ENCODE measurements at places on chromosomes 2 and 18. TPM values are rescaled to one million over a fixed set of nuclear protein-coding genes. Genes with fewer than 3 reads are reported as not detected.

DNA sequence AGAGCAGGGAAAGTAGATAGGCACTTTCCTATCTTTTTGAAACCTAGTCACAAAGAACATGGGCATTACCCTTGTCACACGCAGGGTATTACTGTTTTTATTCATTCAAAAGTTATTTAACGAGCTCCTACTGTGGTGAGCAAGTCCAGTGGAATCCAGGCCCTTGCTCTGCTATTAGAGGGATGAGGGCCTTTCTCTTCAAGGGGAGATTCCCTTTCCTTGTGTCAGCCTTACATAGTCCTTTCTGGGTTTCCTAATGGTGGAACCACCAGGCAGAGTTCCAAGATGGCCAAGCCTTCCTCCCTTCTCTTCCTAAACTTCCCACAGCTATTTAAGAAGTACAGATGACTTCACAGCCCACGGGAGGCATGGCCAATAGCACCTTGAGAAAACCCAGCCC, 64.6 kb downstream of the SPTBN1 start:
- peaks cover 24% of the 10 kb centered on the region for H3K36me3 ChIP-seq
- peak overlapping the region; percentile 32 for H3K27ac ChIP-seq
- no peak overlapping the region for H3K4me3 ChIP-seq
- no peaks in the 10 kb centered on the region for H3K27me3 ChIP-seq
- DNase-seq = no peak

GRCh38 chr2:38149531-38149930, 73.6 kb upstream of the CYP1B1 start:
- no peak for DNase-seq
- H3K27me3 ChIP-seq = no peaks in the 10 kb centered on the region
- H3K36me3 ChIP-seq = peaks cover 13% of the 10 kb centered on the region

GRCh38 chr18:58694221-58694620, 23.0 kb downstream of the MALT1 start:
- peaks cover 6% of the 10 kb centered on the region for H3K36me3 ChIP-seq
- H3K27me3 ChIP-seq = no peaks in the 10 kb centered on the region
- no peak overlapping the region for H3K27ac ChIP-seq
- H3K4me1 ChIP-seq = no peaks in the 10 kb centered on the region
- no peak for DNase-seq
- no peak overlapping the region for H3K4me3 ChIP-seq

DNA sequence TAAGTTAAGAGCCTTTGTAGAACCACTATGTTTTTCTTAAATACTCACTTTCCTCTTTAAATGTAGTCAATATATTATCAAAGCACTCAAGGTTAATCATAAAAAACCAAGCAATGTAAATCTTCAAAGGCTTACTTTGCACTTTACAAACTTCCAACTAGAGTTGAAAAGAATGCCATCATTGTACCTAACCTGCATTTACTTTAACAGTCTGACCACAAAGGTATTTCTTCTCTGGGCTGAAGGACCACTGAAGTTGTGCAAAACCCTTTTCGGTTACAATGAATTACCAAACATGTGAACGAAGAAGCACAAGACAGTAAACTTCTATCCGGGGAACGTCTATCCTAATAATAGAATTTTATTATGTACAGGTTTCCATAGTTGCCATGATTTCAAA, 3.0 kb downstream of the HNRNPLL start:
- peak overlapping the region; percentile 87 for H3K27ac ChIP-seq
- DNase-seq = no peak
- peaks cover 52% of the 10 kb centered on the region for H3K4me1 ChIP-seq

- no peaks in the 10 kb centered on the region for H3K27me3 ChIP-seq
- H3K27ac ChIP-seq = no peak overlapping the region
- DNase-seq = no peak
- H3K4me3 ChIP-seq = no peak overlapping the region
These were observed 18.1 kb upstream of the CREG2 start for GRCh38 chr2:101405351-101405899.

Gene GPR35
- 49.4 TPM for total RNA-seq

Gene NRBP1
- 60.5 TPM for total RNA-seq

Gene NAT8
- not detected for total RNA-seq

Gene ERICH2
- 2.4 TPM for total RNA-seq

Gene HTR2B
- not detected for total RNA-seq

Gene TMEM247
- not detected for total RNA-seq

Gene FRZB
- 0.21 TPM for total RNA-seq

Data from Calu3 (cell line).